Skeletal muscle cell (primary cell): ENCODE measurements at places on chromosomes 7 and 10.

GRCh38 chr10:93462881-93463280 is 19.3 kb downstream of the MYOF start:
- no peak for DNase-seq

- DNase-seq: no peak
Measured at GRCh38 chr7:50832744-50833143, 50.0 kb upstream of the GRB10 start.

DNA sequence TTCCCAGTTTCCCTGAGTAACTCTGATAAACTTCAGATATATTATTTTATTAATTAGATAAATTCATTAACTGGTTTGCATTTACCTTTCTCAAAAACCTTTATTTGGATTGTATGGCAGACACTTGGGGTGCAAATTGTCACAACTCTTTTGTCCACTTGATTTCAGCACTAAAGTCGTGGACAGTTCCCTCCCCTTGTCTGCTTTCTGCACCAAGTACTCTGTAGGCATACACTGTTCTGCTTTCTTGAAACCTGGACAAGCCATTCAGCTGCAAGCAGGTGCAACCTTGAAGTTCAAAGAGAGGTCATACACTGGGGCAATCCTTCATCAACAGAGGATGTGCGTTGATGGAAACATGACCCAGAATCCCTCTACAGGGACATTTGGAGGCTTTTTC is 162.9 kb downstream of the ARL5B start:
- no peak for DNase-seq

DNA sequence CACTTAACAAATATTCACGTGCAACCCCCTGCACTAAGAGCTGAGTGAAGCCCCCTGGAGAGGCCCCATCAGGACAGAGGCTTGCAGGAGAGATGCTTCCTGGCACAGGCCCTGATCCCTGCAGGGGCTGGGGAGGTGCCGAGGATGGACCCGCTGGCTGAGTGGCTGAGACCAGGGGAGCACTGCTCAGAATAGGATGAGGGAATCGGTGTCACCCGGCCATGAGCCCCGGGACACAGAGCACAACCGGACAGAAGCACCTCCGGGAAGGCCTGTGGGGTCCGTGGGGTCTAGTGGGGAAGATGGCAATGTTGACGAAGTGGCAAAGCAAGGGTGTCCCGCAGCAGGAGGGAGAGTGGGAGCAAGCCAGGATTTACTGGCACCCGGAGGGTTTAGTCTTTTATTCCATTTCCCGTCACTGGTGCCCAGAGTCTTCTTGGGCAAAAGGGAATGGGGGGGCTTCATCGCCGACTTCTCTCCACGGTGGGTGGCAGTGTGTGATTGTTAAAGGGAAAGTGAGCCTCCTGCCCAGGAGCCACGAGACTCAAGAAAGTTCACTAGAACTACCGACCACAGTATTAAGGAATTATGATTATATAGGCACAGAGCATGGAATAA is 140.7 kb downstream of the ADARB2 start:
- DNase-seq: no peak

DNA sequence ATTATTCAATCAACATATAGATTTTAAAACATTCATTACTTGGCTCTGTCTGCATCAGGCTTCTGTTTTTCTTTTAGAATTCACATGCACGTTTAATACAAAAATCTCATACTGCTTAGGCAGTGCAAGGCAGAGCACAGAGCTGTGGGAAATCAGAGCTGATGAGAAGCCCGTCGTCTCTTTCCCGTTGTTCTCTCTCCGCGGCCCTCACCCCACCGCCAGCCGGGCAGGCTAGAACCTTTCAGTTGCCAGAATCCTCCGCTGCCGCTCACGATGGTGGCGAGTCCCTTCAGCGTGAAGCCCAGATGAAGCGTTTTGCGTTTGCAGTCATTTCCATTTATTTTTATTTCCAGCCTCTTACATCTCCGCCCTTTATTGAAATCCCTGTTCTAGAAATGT is 648.2 kb downstream of the SDK1 start:
- no peak for DNase-seq

DNA sequence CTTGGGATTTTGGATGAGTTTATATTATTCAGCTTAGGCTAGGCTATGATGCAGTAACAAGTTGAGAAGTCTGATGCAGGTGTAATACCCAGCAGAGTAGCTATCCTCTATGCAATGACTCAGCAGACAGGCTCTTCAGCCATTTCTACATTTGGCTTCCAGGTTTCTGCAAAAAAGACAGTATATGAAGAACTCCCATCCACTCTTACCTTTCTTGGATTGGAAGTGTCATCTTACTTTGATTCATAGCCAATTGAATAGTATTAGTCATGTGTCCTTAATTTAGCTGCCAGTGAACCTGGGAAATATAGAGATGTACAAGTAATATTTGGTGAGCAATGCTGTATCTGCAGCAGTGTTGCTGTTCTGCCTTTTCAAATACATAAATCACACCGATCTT is 127.8 kb upstream of the NPSR1 start:
- DNase-seq: no peak

DNA sequence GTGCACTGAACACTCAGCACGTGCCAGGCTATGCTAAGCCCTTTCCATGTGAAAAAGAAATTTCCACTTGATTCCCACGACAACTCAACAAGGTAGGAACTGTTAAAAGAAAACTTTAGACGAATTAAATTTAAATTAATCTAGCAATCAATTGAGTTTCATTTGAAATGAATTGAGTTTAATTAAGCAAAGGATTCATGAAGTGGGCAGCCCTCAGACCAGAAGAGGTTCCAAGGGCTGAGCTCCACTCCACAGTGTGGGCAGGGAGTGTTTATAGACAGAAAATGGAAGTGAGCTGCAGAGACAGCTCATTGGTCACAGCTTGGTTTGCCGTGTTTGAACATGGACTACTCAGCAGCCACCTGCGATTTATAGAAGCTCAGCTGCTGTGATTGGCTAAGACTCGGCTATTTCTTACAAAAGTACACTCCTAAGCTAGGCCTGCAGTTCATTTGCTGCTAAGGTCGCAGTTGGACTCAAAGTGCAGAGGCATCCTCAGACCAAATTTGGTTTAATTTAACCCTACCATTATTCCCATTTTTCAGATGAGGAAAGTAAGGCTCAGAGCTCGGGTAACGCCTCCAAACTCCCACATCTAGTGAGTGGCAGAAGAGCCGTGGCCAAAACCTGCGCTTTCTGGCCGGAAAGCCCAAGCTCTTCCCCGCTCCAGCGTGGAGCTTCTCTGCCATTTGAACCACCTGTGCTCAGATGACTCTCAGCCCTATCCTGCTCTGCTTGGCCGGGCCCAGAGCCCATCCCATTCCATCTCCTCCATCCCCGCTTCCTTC is 24.9 kb downstream of the CALML3 start:
- no peak for DNase-seq

DNA sequence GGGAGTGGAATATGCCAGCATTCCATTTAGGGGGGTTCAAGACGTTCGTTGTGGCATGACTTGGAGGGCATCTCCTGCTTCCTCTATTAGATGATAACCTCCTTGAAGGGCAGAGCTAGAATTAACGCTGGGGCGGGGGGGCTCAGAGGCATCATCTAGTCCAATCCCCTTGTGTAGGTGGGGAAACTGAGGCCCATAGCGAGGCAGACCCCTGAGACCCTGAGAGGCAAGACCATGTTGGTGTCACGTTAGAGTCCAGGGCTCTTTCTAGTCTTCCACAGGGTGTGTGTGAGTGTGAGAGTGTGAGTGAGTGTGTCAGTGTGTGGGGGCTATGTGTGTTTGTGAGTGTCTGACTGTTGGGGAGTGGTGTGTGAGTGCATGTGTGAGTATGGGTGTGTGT is 29.3 kb upstream of the NUB1 start:
- no peak for DNase-seq

DNA sequence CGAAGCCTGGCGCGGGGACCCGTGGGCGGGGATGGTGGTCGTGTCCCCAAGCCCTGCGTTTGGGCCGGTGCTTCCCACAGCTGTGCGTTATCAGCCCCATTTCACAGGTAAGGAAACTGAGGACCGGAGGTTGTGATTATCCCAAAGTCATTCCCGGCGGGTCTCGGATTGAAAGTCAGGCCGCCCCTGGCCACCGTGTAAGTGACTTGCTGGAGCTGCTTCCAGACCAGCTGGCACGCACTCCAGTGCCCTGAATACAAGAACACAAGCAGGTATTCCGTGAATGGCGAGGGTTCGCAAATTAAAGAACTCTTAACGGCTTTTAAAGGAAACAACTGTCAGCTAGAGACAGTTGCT is 675 bp upstream of the ATE1 start:
- DNase-seq: no peak

GRCh38 chr10:115866691-115867090 is 406.3 kb downstream of the GFRA1 start:
- DNase-seq: no peak

GRCh38 chr7:66050337-66050957 is 25.2 kb upstream of the ASL start:
- DNase-seq: no peak

DNA sequence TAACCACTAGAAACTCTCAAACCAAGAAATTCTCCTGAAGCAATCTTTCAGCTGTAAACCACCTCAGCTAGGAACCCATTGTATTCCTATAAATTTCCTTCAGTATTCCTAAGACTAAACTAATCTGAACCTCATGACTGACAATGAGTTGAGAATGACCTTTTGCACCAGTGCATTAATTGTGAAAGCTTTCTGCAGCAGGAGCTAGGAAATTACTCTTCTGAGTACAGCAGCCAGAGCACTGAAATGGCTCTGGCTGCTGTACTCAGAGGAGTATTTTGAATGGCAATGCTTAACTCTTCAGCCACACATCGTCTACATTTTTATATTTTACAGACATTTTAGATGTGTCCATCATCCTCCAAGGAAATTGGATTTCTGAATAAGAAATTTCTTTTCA is 109.7 kb downstream of the PCDH15 start:
- no peak for DNase-seq
